MG63 (cell line): ENCODE measurements at places on chromosomes 4 and X. TPM values are rescaled to one million over a fixed set of nuclear protein-coding genes. Genes with fewer than 3 reads are reported as not detected.

DNA sequence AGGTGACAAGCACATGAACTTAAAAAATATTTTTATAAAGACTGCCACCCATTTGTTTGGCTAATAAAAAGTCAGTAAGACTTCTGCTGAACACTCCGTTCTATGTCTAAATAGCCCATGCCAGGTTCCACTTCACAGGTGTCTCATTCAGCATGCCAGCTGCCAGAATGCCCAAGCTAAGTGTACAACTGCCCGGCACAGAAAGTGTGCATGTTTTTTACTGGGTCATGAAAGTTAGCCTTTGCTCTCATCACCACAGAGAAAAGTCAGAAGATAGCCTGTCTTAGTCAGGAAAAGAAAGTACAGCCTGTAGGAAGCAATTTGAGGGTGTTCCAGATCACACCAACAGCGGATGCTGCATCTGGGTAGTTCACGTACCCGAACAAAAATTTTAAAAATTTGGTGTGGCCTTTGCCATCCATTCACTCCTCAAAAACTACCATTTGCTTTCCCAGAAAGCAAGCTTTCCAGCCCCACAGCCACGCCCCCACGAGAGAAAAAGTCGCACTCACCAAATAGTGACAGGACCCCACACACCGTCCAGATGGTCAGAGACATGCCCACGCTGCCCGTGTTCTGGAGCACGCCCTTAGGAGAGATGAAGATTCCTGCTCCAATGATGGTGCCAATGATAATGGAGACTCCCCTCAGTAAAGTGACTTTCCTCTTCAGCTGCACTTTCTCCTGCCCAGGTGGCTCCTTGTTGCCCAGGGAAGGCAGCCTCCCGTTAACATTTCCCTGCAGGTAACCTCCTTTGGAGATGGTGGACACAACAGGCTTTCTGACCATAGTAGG, 671 bp downstream of the SLC7A11 start:
- peak; percentile 48 for DNase-seq

DNA sequence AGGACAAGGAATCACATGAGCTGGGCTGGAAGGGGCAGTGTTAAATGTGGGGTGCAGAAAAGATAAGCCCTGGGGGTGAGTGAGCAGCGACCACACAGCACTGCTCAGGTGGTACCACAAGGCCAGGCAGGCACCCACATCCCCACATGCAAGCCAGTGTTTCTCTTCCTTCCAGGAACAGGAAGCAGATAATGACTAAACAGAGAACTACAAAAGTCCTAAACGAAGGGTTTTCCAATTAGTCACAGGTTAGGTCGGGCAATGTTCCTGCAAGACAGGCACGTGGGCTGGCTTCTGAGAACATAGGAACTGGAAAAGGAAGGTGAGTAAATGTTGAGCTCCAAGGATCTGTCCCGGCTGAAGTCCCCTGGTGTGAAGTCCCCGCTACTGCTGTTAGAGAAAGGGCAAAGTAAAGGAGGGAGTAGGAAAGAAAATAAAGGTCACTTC, 19.5 kb downstream of the RELL1 start:
- peak; percentile 58 for DNase-seq

- DNase-seq: no peak
These were observed 65.2 kb downstream of the IGFBP7 start for GRCh38 chr4:57044996-57045395.

NLGN4X gene
- total RNA-seq: not detected in 2 replicates

COX7B2 gene
- not detected in 2 replicates for total RNA-seq

FABP2 gene
- not detected in 2 replicates for total RNA-seq

DNA sequence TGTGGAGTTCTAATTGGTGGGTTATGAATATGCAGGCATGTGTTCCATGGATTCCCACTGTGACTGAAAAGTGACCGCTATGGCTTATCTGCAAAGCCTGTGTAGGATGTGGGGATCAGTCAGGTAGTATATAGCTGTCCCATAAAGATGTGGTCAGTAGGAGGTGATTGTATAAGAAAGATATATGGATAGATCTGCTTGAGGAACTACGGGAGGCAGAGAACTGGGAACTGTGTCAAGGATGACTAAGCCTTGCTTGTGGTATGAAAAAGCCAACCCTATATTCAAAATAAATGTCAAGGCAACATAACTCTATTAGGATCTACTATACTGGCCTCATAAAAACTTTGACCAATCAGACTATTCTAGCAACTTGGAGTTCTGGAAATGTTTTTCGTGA, 185.2 kb downstream of the KLHL4 start:
- peak; percentile 3 for DNase-seq

- DNase-seq: no peak
These were observed 594.1 kb downstream of the GLUD2 start for GRCh38 chrX:121641560-121641959.

ACOX3 gene
- 20.3 and 33.2 TPM in 2 replicates for total RNA-seq

DNA sequence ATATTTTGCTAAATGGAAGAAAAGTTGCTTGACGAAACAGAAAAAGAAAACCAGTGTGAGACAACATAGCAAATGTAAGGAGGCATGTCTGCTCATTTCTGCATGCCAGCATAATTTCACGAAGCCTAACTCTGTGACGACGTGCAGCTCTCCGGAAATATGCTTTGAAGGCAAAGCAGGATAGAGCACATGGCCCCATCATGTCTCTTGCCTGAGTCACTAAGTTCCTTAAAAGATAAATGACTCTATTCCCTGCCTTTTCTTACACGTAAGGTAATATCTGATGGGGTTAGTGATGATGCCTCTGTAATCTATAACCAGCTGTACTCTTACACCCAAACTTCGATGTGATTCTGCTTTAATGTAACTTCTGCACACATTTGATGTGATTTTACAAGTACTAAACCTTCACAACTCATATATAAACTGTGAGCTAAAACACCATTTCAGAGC, 64.5 kb downstream of the ANXA3 start:
- no peak for DNase-seq

- no peak for DNase-seq
These were observed 175.3 kb downstream of the QDPR start for GRCh38 chr4:17336524-17336961.

DNA sequence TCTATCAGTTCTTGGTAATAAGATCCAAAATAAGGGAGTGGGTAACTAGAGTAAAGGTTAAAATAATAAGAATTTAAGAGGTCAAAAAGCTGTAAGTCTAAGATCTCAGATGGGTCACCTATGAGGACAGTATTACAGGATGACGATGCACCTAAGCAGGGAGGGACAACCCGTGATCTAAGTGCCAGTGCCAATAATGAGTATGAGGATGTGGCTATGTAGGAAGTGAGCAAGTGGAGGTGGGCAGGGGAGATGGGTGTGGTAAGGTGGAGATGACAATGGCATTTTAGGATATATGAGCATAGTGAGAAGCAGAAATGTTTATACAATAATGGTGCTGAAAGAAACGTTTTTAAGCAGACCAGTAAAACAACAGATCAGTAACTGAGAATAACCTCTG, 19.3 kb downstream of the CCDC158 start:
- no peak for DNase-seq

SERTM2 gene
- total RNA-seq: not detected in 2 replicates

DNA sequence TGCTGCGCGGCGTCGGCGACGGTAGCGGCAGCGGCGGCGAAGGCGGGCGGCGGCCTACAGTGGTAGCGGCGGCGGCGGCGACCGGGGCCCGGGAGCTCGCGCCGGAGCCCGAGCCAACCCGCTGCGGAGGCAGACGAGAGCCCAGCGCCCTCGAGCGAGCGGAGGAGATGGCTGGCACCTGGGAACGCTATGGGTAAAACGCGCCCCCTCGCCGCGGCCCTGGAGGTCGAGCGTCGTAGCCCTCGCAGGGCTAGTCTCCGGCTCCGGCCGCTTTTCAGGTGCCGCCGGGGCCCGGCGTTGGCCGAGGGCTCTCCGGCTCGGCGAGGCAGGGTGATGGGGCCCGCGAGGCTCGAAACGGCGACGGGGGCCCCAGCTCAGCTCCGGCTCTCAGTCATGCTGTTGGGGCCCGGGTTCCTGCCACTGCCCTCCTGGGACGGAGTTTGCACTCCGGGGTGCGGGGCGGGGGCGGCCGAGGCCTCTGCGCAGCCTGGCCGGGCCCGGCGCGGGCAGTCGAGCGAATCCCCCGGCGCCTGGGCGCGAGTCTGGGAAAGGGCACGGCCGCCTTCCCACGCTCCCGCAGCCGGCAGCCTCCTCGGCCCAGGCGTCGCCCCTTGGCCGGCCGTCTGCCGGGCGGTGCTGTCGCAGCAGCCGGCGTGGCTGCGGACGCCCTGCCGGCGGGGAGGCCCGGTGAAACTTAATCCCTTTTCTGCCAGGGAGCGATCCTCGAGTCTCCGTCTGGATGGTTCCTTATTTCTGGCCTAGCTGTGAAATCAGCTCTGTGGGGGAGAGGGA, 768 bp downstream of the MID2 start:
- DNase-seq: peak; percentile 10

DNA sequence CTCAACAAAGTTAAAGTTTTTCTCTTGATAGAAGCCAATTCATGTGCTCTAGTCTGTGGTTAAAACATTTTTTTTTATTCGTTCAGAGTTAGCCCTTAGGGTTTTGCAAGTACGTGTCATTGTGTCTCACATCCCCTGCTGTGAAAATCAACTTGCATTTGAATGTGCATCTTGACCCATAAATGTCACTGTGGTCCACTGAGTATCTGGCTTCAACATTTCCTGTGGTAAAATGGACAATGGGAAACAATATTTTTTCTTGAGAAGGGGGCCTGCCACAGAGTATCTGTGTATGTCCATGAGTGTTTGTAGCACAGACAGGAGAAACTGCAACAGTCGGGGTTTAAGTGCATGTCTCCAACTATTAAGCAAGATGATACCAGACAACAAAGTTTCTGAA, 554.8 kb upstream of the TENM3 start:
- no peak for DNase-seq

DNA sequence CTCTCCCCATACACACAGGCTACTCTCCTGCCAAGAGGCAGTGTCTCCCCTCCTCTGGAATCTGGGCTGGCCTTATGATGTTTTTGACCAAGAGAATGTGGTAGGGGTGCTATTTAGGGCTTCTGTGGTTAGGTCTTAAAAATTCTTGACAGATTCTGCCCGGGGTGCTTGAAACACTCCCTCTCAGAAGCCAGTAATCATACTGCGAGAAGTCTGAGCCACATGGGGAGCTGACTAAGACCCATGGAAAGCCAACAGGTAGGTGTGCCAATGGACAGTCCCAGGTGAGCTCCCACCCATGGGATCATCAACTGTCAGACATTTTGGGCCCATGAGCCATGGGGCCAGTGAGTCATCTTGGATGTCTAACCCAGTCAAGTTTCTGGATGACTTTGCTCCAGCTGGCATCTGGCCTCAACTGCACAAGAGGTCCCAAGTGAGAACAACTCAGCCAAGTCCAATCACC, 315.7 kb downstream of the FBXW7 start:
- DNase-seq: peak; percentile 83

- no peak for DNase-seq
These were observed 42.6 kb upstream of the SLC25A4 start for GRCh38 chr4:185100423-185100822.

- no peak for DNase-seq
These were observed 36.4 kb downstream of the ASB9 start for GRCh38 chrX:15233416-15234015.

UGT2B15 gene
- total RNA-seq: not detected in 2 replicates

GRCh38 chr4:119906277-119906676, 160.4 kb downstream of the MAD2L1 start:
- no peak for DNase-seq

GRCh38 chr4:152087335-152087734, 326.5 kb upstream of the GATB start:
- no peak for DNase-seq

DNA sequence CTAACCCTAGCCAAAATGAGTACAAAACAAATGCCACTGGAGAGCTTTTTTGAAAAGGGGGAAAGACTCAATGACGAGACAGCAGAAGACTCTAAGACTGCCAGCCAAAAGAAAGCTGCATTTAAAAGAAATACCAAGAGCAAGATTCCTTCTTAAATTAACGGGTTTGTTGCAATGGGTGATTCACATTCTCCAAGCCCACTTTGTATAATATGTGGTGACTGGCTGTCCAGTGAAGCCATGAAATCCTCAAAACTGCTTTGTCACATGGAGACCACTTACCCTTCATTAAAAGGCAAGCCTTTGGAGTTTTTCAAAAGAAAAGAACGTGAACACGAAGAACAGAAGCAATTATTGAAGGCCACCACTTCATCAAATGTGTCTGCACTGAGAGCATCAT, 68.2 kb downstream of the MRPL1 start:
- DNase-seq: no peak

DNA sequence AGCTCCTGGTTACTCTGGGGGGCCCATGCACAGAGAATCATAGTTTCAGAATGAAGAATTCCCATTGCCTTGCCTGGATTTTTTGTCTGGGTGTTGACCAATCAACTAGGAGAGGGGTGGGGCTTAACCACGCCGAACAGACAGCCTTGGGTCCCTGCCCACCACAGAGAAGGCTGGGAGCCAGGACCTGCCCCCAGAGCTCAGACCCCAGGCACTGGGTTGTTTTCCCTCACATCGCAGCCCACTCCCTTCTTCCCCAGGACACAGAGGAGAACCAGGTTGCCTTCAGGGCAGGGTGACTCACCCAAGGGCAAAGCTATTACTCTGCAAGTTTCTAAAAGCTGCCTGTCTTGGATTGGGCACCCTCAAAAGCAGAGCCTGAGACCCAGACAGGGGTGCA, 23.3 kb upstream of the CRMP1 start:
- DNase-seq: no peak

GRCh38 chr4:86661418-86661817, 67.3 kb downstream of the PTPN13 start:
- no peak for DNase-seq

GRCh38 chr4:139605516-139605915, 49.5 kb upstream of the SETD7 start:
- DNase-seq: no peak

PDZD4 gene
- total RNA-seq: 1.5 and 5.8 TPM in 2 replicates

GRCh38 chr4:80610845-80611677, 275.5 kb downstream of the CFAP299 start:
- peak; percentile 11 for DNase-seq

DNA sequence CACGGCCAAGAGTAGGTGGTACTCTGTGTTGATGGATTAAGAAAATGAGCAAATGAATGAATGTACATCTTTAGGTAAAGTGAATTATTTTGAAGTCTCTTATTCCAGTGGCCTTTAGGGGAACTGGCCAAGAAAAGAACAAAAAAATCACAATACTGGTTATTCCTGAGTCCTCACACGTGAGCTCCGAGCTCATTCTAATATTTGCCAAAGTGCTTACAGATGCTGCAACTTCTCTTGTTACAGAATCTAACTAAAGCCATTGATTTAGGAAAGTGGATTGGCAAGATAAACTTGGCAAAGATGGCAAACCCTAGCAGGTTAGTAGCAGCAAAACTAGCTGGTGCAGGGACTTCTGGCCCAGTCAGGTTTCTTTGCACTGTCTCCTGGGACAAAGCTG, 37.6 kb downstream of the IDS start:
- DNase-seq: no peak

STK32B gene
- total RNA-seq: not detected in 2 replicates

GRCh38 chr4:128663325-128663724, 146.2 kb upstream of the JADE1 start:
- no peak for DNase-seq

PRDX4 gene
- 554 and 568 TPM in 2 replicates for total RNA-seq

DNA sequence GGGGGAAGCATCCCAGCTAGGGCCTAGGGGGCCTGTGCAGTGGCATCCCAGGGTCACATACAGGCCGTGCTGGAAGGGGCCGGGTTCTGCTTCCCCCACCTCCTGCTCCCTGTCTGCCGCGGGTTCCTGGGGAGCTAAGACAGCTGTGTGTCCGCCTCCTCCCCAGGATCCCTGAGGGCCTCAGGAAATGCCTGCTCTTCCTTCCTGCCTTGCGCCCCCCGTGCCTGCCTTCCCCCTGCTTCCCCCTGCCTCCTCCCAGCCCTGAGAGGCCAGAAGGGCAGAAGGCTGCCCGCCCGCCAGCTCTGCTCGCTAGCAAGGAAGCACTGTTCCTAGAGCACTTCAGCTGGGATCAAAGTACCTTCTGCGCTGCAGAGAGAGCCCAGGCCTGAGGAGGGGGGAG, 2.9 kb upstream of the BGN start:
- no peak for DNase-seq
